H9 (cell line): ENCODE measurements at places on chromosomes 2 and 18. TPM values are rescaled to one million over a fixed set of nuclear protein-coding genes. Genes with fewer than 3 reads are reported as not detected.
A peak's percentile ranks its signal among the peaks of the same experiment; 100 is the strongest.

GRCh38 chr2:186515376-186515775 lies 29.3 kb downstream of the ZC3H15 start:
- no peak for DNase-seq

DNA sequence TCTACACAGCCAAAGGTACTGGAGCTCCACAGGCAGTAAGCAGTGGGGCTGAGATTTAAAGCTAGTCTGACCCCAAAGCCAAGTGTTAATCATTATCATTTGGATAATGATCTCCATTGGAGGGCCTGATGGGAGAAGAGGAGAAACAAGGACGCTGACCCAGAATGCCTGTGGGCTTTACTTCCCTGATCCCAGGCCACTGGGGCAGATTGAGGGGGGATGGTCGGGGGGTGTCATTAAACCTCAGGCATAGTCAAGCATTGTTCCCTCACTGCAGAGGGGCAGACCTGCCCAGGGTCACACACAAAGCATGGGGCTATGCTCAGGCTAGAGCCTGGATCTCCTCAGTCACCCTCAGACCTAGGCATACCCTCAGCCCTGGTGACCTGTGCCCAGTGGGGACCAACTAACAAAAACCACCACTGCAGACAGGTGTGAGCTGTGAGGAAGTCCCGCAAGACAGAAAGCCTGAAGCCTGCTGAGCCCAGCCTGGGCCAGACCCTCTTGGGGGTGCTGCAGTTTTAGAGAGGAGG lies 53.4 kb downstream of the SDC1 start:
- peak; percentile 16 for DNase-seq

DNA sequence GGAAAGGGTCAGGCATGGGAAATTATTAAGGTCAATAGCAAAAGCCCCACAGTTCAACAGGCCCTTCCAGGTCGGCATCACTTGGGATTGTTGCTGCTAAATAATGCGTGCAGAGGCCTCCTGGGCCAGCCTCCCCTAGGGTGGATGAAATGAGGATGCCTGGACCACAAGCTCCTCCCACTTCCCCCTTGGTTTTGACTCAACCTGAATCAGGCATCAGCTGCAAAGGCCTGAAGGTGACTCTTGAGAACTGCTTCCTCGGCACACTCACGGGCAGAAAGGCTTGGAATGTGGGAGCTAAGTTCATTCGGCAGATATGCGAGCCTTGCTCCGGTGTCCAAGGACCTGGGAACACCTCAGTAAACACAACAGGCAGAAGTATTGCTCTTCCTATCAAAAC lies 69.3 kb downstream of the MBP start:
- no peak for DNase-seq

GRCh38 chr18:23641937-23642666 lies 20.6 kb downstream of the ANKRD29 start:
- no peak for DNase-seq

Gene SUPT7L
- total RNA-seq, result 28.9 and 30.4 TPM in 2 replicates

DNA sequence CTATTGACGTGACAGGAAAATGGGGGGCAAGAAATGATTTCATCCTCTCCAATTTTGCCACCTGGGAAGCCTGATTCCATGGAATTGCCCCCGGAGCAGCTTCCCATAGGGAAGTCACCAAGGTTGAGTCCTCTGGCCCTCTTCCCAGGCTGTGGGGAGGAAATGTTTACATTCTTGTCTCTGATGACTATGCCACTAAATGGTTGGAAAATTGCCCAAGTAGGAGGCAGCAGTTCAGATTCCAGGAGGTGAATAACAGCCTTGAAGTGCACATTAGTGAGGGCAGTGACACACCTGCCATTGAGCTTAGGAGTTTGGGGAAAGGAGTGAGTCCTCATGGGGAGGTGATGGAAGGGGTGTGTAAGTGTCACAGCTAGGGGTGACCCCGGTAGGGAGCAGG lies 449.2 kb upstream of the DCC start:
- no peak for DNase-seq

- DNase-seq, result peak; percentile 63
Observed at GRCh38 chr2:176079285-176079830, 4.4 kb downstream of the EVX2 start.

GRCh38 chr2:25044990-25045389 lies 3.1 kb downstream of the EFR3B start:
- no peak for DNase-seq

Gene FHL2
- 34.9 and 36.9 TPM in 2 replicates for total RNA-seq

DNA sequence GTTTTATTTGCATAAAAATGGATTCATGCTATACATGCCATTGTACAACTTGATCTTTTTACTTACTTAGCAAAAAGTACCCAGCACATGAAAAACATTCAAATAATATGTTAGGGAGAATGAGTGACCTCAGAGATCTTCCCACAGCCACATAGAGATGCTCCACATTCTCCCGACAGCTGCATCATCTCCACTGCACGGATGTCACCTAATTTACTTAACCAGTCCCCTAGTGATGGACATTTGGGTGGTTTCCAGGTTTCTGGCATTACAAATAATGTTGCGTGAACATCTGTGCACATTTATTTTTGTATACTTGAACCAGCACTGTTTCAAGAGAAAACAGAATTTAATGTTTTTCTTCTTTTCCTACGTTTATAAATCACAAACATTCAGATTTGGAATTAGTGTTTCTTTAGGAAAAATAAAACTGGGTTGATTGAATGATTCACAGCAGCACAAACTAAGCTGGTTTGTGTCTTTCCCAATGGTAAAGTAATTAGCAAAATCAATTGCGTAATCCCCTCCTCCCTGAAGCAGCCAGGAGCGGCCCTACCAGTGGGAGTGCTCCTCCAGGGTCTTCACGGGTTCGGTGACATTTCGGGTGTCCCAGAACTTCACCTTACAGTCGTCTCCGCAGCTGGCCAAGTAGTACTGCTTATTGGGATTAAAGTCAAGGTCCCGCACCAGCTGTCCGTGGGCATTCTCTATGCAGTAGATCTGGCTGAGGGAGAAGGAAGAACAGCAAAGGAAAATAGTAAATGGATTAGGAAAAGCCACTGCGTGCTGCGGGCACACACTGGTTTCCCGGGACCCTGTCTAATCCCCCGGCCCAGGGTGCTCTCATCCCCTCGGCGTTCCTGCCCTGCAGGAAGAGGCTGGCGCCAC lies 183.9 kb downstream of the EIPR1 start:
- DNase-seq, result no peak

Gene COLEC11
- 0.39 TPM in 1 of 2 replicates, not detected in the other for total RNA-seq

DNA sequence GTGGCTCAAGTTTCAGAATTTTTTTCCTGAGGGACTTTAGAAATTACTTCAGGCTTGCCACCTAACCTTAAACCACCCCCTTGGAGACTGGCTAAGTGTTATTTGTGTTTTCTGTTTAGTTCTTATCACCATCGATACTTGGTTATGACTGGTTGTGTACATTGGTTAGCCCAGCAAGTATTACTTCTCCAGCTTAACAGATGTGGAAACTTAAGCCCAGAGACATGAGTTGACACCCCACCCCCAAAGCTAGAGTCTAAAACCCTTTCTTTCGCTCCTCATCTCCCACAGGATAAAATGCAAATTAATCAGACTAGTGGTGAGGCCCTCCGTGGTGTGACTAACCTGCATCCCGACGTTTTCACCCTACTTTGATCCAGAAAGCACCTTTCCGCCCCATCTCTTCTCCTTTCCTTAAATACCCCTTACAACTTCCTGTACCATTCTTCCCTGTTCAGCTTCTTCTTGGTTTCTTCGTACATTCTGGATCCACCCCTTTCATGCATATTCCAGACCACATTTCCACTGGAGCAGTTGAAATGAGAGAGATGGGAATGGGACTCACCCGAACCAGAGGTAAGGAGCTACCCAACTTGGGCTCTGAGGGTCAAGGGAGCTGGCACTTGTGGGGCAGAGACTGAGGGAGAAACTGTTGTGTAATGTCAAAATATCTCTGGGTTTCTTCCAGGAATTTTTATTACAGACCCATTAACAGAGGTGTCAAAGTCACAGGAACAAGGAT lies 819 bp upstream of the MAP3K2 start:
- no peak for DNase-seq

DNA sequence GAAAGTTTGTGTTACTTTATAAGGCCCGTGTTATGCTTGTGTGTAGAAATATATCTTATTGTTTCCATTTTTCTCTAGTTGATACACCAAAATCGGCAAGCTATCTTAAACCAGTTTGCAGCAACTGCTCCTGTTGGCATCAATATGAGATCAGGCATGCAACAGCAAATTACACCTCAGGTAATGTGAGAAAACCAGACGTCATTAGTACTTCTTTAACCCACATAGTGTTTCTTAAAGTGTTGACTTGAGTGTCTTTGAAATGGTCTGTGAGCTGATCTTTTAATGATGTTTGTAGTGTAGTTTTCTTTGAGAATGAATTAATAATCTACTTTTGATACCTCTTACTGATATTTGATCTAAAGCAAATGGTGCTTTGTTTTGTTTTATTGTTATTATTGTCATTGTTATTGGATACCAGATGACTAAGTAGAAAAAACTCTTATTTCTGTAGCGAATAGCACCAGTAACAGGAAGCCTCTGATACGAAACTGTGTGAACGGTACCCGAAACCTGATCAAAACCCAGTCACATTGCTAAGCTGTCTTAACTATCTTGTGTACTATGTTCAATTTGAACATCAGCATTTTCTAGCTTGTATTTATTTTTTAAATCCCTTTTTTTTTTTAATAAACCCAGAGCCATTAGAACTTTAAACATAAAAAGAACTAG lies 53.7 kb downstream of the PTRHD1 start:
- DNase-seq, result no peak

DNA sequence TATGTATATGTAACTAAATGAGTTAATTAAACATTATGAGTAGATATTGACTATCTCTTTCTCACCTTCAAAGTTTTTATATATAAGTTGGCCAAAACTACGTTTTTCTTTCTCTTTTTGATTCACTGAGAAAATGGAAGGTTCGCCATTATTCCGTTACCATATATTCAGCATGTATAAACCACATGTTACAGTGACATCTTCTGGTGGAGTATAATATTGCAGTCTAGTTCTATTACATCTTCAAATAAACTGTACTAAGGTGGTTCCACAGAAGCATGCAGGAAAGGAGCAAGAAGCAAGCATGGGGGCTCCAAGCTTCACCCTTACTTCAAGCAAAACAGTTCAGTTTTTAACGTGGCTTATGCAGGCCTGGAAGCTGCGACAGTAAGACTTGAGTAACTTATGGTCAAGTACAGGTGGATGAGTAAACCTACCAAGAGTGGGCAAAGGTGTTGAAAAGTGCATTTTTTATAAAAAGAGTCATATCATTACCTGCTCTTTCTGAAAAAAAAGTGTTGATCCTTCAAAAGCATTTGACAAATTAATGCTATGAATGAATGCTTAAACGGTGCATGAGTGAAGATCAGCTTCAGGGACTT lies 129.8 kb upstream of the RAB6C start:
- DNase-seq, result no peak

Gene RAPH1
- total RNA-seq, result 17.1 and 17.8 TPM in 2 replicates

GRCh38 chr18:12769644-12770440 lies 67.0 kb downstream of the PSMG2 start:
- DNase-seq, result no peak

DNA sequence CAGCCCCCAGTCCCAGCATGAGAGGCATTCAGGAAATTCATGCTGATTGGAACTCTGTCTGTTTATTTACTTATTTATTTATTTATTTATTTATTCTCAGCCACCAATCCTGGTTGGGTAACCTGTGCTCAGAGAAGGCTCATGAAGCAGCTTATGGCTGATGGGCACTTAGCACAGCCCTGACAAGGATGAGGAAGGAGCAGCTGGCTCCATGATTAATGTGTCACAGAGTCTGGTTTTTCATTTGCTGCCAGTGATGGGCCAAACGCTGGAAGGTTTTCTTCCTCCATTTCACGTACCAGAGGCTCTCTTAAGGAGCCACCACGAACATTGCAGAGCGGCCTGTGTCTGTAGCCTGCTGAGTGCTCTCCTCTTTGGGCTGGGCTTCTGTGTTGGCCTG lies 28.3 kb upstream of the KCNS3 start:
- DNase-seq, result no peak

DNA sequence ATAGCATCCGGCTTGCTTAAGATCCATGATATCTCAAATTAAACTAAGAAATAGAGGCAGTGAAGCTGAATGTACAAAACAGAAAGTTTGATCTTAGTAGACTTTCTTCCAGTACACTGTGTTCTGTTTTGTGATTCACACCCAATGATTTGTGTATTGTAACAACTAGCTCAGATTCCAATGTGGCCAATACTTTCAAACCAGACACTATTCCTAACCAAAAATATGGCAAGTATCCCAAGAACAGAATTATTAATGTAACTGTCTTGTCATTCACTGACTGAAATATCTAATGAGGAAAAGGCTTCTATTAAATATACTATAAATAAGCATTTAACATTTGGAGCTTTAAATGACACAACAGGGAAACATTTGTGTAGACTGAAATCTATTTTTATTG lies 299.1 kb downstream of the NRXN1 start:
- no peak for DNase-seq

- peak; percentile 86 for DNase-seq
Observed at GRCh38 chr2:43877782-43878464, 39.2 kb downstream of the ABCG8 start.

DNA sequence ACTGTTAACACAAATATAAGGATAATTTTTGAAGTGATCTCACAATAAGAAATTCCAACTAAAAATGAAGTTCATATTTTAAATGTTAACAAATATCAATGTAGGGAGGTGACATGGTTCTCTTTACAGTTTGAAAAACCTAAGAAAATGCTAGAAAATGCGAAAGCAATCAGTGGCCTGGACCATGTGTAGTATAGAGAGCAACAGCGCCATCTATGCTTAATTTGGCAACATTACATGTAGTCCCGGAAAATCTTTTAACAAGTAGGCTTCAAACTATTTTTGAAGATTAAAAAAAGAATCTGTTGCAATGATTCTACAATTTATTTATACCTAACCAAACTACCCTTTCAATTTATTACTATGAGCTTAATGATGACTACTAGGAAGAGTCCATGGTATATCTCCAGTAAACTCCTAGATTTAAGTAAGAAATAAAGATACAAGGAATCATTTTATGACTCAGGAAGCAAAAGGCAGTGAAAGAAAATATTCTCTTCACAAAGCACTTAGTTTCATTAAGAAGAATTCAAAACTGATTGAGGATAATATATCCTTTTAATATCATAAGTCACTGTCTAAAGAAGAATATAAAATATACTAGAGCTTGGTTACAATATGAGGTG lies 33.3 kb downstream of the NDUFA10 start:
- no peak for DNase-seq

Gene C2orf80
- total RNA-seq, result not detected in 2 replicates

Gene CRYBA2
- not detected in 2 replicates for total RNA-seq

GRCh38 chr2:53353135-53354114 lies 414.2 kb upstream of the CHAC2 start:
- DNase-seq, result peak; percentile 41

Gene TRIM43
- not detected in 2 replicates for total RNA-seq

DNA sequence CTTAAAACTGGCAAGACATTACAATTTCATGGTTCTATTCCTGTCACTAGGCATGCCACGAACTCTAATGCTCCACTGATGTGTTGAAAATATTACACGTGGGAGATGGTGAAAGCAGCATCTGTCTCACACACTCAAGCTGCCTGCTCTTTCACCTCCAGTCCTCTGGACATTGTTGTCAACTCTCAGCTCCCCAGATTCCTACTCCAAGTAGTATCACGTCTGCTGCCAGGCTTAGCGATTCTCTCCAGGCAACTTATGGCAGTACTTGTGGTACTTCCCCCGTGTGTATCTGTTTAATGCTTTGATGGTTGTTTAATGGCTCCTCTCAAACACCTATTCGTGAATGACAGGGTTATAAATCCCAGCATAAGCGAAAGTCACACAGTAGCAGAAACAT lies 103.8 kb downstream of the TMEFF2 start:
- DNase-seq, result no peak

Gene C2orf69
- total RNA-seq, result 22.0 and 22.6 TPM in 2 replicates

Gene REG3G
- not detected in 2 replicates for total RNA-seq

- no peak for DNase-seq
Observed at GRCh38 chr2:34899079-34899478, 1300.0 kb upstream of the FAM98A start.

- DNase-seq, result no peak
Observed at GRCh38 chr2:121242175-121242875, 42.7 kb downstream of the TFCP2L1 start.
